ENCODE measurements at places on chromosomes 1 and 21.

- no peak for DNase-seq
Measured at GRCh38 chr1:213858581-213858980, 129.2 kb upstream of the PROX1 start.

DNA sequence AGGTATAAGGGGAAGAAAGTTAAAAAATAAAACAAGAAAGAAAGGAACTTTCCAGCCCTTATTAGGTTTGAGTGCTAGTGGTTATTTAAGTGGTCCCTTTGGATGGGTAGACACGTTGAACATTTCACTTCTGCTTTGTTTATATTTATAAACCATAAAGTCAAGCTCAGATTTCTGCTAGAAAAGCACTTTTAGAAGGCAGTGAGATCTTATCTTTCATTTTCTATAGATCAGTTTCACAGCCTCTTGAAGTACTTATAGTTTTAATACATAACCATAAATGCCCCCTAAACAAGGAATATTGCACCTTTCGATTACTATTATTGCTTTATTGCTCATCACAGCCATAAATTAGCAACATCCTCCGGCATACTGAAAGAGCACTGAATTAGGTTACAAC lies 446.8 kb upstream of the PLXNA2 start:
- no peak for DNase-seq

DNA sequence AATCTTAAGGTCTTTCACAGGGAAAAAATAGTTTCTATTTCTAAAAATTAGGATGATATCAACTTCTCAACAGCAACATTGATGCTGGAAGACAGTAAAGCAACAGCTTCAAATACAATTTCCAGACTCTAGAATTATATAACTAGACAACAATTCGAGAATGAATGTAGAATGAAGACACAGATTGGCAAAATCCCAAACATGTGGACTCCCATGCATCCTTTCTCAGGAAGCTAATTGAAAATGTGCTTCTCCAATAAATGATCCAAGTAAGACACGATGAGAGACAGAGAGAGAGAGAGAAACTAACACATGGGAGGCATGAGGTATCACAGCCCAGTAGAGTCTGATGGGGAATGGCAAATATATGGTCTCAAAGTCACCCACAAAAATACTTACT lies 21.5 kb upstream of the SIM2 start:
- DNase-seq, result no peak

- no peak for DNase-seq
Measured at GRCh38 chr21:18370301-18370700, 33.3 kb downstream of the TMPRSS15 start.

GRCh38 chr1:234162661-234163060 lies 210.6 kb upstream of the COA6 start:
- no peak for DNase-seq

DNA sequence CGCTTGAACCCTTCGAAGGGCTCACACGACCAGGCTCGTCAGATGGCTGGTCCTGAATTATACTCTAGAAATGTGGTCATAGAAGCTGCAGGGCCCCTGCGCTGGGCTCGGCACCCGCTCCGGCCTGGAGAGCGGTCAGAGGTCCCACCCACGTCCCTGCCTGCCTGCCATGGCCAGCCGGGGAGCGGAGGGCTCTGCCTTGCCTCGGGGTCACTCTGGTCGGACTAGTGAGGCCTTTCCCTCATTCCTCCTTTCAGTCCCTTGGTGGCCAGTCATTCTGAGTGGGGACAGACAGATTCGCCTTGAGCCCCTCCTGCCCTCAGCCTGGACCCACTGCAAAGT lies 529 bp upstream of the MARCKSL1 start:
- DNase-seq, result no peak

GRCh38 chr1:178723546-178723945 lies 1.5 kb upstream of the RALGPS2 start:
- no peak for DNase-seq

DNA sequence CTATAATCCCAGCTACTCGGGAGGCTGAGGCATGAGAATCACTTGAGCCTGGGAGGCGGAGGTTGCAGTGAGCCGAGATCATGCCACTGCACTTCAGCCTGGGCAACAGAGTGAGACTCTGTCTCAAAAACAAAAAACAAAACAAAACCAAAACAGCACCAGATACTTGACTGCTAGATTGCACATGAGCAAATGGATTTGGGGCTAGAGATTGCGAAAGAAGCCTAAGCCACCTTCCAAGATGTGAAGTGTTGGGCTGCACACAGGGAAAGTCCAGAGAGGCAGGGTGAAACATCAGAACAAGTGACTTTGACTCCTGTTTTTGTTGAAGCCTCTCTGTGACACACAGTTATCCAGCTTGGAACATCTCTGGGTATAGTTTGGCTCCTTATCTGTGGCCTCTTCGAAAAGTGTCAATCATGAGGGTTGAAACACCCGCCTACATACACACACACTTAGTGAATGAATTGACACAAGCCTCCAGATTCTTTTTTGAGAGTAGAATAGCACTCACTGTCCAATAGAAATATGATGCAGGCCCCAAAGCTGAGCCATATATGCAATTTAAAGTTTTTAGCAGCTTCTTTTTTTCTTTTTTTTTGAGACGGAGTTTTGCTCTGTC lies 34.2 kb upstream of the GPR137B start:
- no peak for DNase-seq

DNA sequence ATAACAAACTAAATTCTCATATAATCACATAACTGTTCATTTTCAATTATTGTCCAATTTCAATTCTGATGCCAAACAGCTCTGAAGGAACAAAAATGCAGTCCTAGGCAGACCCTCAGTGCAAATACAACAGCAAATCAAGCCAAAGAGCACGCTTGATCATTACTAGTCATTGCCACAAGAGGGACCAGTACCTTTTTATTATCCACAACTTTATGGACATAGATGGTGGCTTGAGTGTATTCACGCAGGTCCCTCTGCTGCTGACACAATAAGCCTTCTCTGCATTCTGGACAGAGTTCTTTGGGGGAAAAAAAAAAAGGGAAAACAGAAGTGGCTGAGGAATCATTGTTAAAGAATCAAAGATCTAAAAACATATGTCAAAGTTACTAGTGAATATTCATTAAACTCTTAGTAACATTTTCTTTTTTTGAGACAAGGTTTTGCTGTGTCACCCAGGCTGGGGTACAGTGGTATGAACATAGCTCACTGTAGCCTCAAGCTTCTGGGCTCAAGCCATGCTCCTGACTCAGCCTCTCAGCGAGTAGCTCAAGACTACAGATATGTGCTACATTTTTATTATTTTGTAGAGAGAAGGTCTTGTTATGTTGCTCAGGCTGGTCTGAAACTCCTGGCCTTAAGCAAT lies 34.3 kb upstream of the RAP1GAP start:
- peak; percentile 33 for DNase-seq

DNA sequence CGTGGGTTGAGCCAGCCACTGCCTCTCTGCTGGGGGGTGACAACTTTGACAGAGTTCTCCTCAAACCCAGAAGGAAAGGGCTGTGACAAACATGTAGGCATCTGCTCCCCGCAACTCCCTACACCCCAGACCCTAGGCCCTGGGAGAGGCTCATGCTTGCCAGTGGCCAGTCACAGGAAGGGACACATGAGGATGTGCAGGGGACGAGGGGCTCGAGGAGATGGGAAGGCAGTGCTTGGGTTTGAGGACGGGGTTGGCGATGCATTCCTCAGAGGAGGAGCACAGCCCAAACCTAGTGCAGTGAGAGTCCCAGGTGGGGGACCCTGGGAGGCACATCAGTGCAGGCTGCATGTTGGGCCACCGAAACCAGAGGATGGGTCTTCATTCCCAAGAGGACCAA lies 62.1 kb downstream of the STUM start:
- DNase-seq, result no peak
